Memory B cell (primary cell): ENCODE measurements at places on chromosomes 3 and 15.

DNA sequence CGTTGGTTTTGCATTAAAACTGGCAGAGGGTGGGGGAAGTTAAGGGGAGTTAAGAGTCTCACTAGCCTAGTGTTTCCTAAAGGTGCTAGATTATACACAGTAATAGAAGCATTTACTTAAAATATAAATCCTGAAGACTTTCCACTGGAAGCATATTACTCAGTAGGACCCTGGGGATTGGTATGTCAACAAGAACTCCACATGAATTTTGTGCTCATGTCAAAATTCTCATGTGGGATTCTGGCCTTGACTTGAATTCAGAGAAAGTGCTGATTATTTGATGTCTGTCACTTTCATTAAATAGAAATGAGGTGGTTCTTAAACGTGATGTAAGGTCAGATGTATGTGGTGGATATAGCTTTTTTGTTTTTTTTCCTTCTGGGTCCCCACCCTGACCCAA, 997.2 kb downstream of the TUSC7 start:
- DNase-seq, result no peak

GRCh38 chr3:53974324-53974723, 82.7 kb upstream of the SELENOK start:
- DNase-seq, result no peak

GRCh38 chr3:42513121-42513520, 10.7 kb downstream of the VIPR1 start:
- DNase-seq, result no peak

- DNase-seq, result no peak
Observed at GRCh38 chr3:186354100-186354499, 7.9 kb downstream of the DGKG start.

- DNase-seq, result no peak
Observed at GRCh38 chr3:50484722-50485121, 18.7 kb downstream of the CACNA2D2 start.

DNA sequence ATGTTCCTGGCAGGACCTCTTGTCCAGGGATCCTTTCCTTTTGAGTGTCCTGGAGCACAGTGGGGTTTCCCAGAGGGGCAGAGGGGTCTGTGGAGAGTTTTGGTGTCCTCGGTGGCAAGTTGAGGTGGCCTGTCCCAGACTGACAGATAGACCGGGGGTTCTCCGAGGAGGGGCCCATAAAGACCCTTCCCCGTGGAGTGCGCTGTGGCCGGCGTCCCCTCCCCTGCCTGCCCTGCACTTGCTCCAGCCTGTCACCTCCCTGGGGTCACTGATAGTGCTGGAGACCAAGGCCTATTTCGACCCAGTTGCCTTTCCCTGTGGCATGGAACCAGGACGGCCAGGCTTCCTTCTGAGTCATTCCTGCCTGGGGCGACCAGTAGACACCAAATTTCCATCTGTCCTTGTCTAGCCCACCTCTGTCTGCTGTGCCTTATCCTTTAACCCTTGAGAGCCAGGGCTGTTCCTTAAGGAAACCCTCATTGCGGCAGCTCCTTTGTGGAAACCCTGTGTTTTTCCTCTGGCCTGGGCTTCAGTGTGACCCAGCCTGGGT, 2.9 kb downstream of the MUC4 start:
- no peak for DNase-seq

DNA sequence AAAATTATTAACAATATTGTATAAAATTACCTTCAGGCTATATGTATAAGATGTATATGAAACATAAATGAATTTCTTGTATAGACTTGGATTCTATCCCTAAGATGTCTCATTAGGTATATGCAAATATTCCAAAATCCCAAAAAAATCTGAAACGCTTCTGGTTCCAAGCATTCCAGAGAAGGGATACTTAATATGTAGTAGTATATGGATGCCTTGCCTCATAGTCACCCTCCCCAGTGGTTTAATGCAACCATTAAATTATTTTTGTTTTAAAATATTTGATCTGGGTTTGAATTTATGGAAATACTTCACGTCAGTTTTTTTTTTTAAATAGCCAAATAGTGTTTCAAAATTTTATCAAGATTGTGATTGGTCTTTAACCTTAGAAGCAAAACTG, 27.2 kb downstream of the PLCL2 start:
- DNase-seq, result no peak

GRCh38 chr15:29686079-29686425, 136.2 kb downstream of the TJP1 start:
- DNase-seq, result no peak

- DNase-seq, result no peak
Observed at GRCh38 chr3:61577760-61578159, 16.4 kb downstream of the PTPRG start.

DNA sequence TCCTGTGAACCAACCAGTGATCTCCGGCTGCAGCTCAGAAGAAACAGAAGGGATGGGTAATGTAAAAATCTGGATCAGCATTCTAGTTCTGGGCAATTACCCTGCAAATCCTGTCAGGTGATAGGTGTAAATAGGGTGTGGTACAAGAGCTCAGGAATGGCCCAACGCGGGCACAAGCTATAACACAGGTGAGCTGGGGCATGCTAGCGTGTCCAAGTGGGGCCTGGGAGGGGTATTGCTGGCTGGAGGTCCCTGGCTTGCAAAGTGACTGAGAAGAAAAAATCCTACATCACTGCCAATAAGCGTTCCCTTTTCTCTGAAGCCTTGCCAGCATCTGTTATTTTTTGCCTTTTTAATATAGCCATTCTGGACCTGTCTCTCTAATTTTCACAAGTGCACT, 9.7 kb upstream of the CHST2 start:
- no peak for DNase-seq

DNA sequence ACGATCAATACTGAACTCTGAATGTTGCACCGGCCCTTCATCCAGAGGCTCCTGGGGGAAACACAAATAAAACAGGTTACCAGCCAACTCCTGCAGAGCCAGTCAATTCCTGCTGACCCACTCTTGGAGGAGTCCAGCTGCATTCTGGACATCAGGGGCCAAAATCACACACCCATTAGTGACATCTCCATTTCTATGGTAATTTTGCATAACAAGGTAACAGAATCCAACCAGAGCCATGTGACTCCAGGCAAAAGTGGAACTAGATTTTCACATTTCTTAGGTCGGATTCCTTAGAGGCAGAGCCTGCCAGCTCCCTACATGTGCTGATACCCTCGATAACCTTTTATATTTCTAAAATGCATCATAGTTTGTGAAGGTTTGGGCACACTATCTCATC, 119.2 kb upstream of the CTNNB1 start:
- no peak for DNase-seq

GRCh38 chr3:82353306-82354171, 592.1 kb upstream of the GBE1 start:
- no peak for DNase-seq

- DNase-seq, result no peak
Observed at GRCh38 chr3:57770009-57770827, 14.1 kb downstream of the SLMAP start.

GRCh38 chr3:79011821-79012529, 755.8 kb downstream of the ROBO1 start:
- DNase-seq, result no peak

DNA sequence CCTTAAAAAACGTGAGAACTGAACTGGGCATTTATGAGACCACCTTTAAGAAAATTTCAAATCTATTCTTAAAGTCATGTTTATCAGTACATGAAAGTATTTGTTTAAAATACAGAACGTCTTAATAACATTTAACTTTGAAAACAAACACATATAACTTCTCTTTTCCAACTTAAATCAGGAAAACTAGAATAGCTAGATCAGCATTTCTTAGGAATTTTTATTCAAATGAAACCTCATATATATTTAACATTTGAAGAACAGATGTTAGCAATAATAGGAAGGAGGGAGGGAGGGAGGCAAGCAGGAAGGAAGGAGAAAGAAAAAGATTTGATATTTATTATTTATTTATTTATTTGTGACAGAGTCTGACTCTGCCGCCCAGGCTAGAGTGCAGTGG, 120.2 kb downstream of the NR1I2 start:
- no peak for DNase-seq

DNA sequence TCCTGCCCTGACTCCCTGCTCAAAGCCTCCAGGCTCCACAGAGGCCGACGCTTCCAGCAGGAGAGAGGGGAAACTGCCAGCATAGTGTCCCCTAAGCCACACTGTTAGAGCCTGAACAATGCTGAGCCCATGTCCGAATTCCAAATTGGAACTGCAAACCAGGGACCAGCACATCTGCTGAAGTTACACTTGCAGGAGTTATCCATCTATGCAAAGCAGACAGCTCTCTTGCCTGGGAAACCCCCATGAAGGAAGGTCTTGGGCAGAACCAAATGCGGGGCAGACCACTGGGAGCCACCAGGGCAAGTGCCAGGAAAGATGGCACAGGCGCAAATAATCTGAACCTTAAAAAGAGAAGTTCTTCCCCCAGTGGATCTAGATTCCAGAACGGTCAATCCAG, 625 bp downstream of the LRRC15 start:
- DNase-seq, result no peak

DNA sequence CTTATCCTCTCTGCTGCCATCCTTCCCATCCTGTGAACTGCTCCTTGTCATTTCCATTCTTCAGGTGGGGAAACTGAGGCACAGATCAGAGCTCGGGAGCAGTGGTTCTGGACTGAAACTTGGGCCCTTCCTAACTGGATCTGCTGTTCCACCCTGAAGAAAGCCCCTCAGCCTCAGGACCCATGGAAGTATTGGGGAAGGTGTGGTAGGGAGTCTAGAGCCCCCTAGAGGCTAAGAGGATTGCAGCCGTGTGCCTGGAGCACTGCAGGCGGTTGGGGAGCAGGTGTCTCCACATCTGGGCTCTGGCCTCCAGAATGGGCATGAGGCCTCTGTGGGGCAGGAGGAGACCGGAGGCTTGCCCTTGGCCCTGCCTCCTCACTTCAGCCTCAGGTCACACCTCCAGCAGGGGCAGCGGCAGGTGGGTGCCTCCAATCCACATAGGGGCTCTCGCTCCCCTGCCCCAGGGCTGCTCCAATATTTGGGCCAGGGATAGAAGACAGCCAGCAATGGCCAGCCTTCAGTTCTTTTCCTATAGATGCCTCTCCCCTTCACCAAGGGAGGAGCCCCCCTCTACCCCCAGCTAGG, 28.1 kb downstream of the DNAJB8 start:
- DNase-seq, result no peak
